ENCODE measurements at places on chromosomes 5 and 9.

- no peak for DNase-seq
Measured at GRCh38 chr5:151805414-151806223, 33.9 kb downstream of the G3BP1 start.

- no peak for DNase-seq
Measured at GRCh38 chr9:123422635-123423310, 66.8 kb downstream of the CRB2 start.

DNA sequence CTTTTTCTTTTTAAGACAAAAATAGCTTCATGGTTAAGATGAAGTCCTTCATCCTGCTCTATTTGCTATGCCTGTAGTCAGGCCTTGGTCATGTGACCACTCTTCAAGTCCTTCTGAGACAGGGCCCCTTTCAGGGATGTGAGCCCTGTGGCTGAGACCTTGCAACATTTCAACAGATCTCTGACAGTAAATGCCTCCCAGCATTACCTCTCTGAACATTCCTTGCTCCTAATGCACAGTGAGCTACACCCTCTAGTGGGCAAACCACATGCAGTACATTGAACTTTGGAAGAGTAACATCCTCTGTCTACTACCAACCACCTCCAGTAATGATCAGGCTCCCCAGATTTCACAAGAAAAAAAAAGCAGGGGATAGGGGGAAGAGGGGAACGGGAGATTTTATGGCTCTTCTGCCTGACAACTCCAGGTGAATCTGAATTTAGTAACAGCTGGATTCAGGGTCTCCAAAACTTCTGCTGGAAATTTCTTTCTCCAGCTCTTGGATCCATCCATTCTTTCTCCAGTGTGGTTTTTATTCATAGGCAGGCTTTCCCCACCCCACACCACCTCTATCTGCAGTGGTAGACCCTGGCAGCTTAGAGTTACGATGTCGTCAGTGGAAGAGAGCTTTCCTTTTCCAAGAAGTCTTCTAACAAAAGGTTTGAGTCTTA, 8.9 kb upstream of the FBXO38 start:
- DNase-seq = no peak

GRCh38 chr5:83312663-83313062, 158.9 kb upstream of the VCAN start:
- no peak for DNase-seq

GRCh38 chr5:96573513-96573894, 88.7 kb upstream of the CAST start:
- DNase-seq = no peak

DNA sequence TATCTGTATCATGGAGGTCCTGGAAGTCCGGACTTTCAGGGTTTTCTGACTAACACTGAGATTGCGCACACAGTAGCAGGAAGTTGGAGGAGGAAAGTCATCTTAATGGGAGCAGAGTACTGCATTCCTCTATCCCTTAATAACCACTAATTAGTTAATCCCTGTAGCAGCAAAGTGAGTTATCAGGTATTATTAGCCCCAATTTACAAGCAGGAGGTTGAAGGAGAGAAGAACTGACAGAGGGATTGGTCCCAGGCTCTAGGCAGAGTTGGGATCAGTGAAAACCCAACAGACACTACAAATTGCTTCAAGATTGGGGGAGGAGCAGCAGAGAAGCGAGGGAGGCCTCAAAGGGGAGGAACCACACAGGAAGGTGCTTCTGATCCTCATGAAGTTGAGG, 74.5 kb upstream of the XPA start:
- no peak for DNase-seq

GRCh38 chr9:130693101-130693425, 517 bp upstream of the EXOSC2 start:
- DNase-seq = no peak

GRCh38 chr5:15693933-15694332, 194.0 kb downstream of the FBXL7 start:
- no peak for DNase-seq

GRCh38 chr5:88656221-88656950, 226.6 kb downstream of the MEF2C start:
- no peak for DNase-seq

- no peak for DNase-seq
Measured at GRCh38 chr9:137382444-137383080, 40.4 kb downstream of the EXD3 start.

DNA sequence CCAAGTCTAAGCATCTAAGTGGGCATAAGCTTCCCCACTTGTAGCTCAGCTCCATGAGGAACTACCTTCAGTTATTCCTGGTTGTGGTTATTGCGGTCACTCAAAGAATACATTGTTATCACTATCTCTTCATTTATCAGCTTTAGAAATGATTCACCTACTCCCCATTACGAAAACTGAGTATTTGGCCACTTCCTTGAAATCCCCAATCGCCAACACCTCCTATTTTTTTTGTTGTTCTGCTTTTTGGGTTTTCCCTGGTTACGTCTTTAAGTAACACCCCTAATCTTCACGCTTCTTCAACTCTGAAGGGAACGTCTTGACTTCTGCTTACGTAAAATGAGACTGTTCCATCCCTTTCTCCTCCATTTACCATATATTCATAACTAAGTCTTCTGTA, 20.7 kb downstream of the MAPK9 start:
- no peak for DNase-seq

GRCh38 chr9:36298566-36298965, 40.3 kb upstream of the GNE start:
- no peak for DNase-seq

DNA sequence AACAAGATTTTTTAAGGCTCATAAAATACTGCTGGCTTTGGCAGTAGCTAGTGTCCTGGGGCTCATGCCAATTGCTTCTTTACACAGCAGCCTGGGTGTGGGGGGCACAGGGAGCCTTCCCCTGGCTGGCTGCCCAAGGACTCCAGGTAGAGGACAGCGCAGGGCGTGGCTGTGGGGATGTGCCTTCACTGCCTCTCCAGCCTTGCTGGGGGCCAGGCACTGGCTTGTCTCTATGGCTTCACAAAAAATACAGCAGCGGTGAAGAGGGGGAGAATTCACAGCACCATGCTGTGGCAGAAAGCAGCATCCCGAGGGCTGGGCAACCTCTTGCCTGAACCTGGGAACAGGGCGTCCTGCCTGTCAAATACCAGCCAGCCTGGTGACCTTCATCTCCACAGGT, 57.4 kb downstream of the DAP start:
- DNase-seq = no peak

DNA sequence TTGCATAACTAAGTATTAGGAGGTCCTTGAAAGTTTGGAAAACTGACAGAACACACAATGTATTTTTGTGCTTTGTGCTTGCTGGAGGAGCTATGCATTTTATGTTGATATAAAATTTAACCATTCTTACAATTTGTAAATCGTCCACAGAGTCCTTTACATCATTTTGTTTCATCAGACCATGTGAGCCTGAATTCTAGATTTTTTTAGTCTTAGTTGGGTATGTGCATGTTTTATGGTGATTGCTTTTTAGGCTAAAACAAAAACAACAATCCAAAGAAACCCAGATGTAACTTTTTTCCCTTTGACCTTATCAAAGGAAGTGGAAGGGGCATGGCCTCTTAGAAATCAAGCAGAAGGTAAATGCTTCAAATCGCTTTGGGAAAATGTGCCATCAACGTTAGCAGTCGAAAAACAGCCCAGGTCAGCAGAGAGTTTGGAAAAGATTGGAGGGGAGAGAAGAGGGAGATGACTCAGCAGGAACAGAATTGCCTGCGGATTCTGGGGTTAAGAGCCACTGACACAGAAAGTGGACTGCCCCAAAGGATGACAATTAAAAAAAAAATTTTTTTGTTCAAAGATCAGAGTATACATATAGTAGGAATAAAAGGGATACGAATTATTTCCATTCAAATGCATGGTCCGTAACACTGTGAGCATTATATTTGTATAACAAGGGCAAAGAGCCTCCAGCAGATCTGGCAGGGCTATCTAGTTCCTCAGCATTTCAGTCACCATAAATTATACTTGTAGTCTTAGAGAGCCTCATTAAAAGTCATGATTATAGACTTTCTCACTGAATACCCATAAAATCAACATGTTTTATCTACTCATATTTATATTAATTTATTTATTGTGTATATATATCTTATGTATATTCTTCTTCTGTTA, 253.5 kb upstream of the HAPLN1 start:
- DNase-seq = no peak
